ENCODE measurements at places on chromosomes 6 and 20.
A peak's percentile ranks its signal among the peaks of the same experiment; 100 is the strongest.

- H3K4me1 ChIP-seq = no peaks in the 10 kb centered on the region
- no peaks in the 10 kb centered on the region for H3K36me3 ChIP-seq
- no peak for DNase-seq
- no peak overlapping the region for H3K27ac ChIP-seq
Measured at GRCh38 chr6:138004430-138005287, 102.6 kb downstream of the PERP start.

DNA sequence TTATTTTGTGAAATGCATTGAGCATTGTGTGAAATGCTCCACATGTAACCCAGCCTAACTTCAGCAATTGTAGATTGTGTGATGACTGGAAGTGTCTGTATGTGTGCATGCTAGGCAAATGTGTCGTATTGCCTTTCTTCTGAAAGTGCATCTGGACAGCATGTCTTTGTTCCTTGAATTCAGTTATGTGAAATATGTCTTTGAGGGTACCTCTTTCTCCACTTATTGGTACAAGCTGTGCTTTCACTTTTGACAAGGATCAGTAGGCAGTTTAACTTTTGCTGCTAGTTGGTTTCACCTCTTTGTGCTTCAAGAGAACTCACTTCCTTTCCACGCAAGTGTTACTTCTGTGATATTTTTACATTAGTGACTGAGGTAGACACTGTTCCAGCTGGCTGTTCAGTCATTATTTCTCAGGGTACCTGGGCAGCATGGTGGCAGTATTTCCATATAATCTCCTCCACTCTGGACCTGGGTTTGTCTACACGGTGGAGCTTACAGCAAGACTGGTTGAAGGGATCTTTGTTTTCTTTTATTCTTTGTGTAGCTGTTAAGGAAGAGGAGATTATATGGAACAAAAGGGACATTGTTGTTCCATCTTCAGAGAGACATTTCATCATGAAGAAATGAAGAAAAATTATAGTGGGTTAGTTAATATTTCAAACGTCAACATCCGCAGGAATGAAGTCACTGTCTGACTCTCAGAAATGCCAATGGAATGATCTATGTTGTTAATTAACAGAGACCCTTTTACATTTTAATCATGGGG lies 175.4 kb downstream of the UTRN start:
- no peaks in the 10 kb centered on the region for H3K4me1 ChIP-seq
- no peak for DNase-seq
- no peaks in the 10 kb centered on the region for H3K27me3 ChIP-seq
- peaks cover 34% of the 10 kb centered on the region for H3K36me3 ChIP-seq

GRCh38 chr20:62339647-62340062 lies 27.5 kb downstream of the LAMA5 start:
- DNase-seq = no peak
- no peaks in the 10 kb centered on the region for H3K27me3 ChIP-seq
- H3K4me1 ChIP-seq = no peaks in the 10 kb centered on the region
- no peak overlapping the region for H3K4me3 ChIP-seq

DNA sequence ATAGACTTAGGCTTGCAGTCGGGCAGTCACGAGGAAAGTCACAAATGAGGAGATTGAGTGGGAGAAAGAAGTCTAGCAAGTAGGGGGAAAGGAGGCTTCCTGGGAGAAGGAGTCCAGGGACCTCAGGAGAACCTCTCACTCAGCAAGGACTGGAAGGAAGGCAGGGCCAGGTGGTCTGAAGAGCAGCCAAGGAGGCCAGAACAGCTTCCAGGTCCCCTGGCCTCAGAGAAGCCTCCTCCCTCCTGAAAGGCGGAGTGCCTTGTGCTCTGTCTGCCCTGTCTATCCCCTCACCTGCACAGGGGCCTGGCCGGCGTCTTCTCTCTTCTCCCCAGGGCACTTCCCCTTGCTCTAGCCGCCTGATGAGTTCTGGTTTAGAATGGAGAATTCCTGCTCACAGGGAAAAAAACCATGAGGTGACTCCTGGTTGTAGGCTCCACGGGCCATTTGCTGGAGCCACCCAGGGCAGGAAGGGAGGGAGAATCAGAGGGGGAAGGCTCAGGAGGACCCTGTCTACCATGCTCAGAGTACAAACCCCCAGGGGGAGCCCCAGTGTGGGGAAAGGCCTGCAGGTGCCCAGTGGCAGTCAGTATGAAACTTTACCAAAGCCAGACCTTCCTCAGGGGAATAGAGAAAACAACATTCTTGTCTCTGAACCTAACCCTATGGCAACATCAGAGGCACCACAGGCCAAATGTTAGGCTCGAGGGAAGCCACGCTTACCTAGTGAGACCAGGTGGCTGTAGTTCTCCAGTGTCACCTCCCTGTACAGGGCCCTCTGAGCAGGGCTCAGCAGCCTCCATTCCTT lies 11.2 kb downstream of the ZNF337 start:
- no peaks in the 10 kb centered on the region for H3K4me1 ChIP-seq
- no peaks in the 10 kb centered on the region for H3K27me3 ChIP-seq
- peaks cover 15% of the 10 kb centered on the region for H3K36me3 ChIP-seq

DNA sequence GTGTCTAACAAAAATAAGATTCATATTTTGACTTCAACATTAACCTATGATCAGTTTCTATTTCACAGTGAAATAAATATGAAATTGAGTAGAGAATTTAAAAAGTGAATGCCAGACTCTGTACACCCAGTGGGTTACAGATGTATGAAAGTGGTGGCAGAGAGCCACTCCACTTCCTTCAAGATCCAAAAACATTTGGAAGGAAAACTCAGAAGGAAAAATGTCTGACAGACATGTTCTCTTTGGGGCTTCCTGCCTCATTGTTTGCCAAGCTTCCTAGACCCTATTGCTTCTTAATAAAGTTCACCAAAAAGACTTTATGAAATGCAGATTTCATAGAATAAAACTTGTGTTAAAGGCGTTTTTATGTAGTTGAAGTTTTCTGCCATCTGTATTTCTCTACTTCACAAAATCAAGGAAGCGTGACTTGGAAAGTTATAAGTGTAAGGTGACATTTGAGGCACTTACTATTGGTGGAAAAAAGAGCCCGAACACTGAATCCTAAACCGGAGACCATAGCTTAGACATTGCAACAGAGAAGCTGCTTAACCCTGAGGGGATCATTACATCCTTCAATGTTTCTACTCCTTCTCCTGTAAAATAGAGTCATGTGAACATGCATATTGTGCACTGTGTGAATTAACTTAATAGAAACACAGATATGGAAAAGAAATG lies 12.8 kb downstream of the HMGCLL1 start:
- no peaks in the 10 kb centered on the region for H3K36me3 ChIP-seq
- peaks cover 9% of the 10 kb centered on the region for H3K27me3 ChIP-seq
- no peak overlapping the region for H3K27ac ChIP-seq
- no peak overlapping the region for H3K4me3 ChIP-seq
- no peak for DNase-seq
- H3K4me1 ChIP-seq = no peaks in the 10 kb centered on the region

GRCh38 chr6:142235791-142236190 lies 66.0 kb upstream of the ADGRG6 start:
- no peaks in the 10 kb centered on the region for H3K27me3 ChIP-seq
- no peak for DNase-seq
- no peak overlapping the region for H3K27ac ChIP-seq
- H3K4me1 ChIP-seq = peaks cover 19% of the 10 kb centered on the region
- no peak overlapping the region for H3K4me3 ChIP-seq

DNA sequence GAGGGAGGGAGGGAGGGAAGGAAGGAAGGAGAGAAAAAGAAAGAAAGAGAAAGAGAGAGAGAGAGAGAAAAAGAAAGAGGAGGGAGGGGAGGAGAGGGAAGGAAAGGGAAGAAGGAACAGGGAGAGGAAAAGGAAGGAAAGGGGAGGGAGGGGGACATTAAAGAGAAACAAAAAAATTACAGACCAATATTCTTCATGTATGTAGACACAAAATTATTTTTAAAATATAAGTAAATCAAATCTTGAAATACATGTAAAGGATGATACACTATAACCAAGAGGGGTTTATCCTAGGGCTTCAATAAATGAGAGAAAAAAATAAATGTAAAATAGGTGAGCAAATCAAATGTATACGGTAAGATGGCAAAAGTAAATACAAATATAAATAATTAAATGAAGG lies 71.2 kb upstream of the TMEM244 start:
- H3K4me3 ChIP-seq = no peak overlapping the region
- peaks cover 4% of the 10 kb centered on the region for H3K4me1 ChIP-seq
- H3K27me3 ChIP-seq = no peaks in the 10 kb centered on the region
- no peak overlapping the region for H3K27ac ChIP-seq

- H3K4me1 ChIP-seq = peaks cover 4% of the 10 kb centered on the region
- no peak for DNase-seq
Measured at GRCh38 chr6:1336246-1336843, 24.4 kb downstream of the FOXQ1 start.

DNA sequence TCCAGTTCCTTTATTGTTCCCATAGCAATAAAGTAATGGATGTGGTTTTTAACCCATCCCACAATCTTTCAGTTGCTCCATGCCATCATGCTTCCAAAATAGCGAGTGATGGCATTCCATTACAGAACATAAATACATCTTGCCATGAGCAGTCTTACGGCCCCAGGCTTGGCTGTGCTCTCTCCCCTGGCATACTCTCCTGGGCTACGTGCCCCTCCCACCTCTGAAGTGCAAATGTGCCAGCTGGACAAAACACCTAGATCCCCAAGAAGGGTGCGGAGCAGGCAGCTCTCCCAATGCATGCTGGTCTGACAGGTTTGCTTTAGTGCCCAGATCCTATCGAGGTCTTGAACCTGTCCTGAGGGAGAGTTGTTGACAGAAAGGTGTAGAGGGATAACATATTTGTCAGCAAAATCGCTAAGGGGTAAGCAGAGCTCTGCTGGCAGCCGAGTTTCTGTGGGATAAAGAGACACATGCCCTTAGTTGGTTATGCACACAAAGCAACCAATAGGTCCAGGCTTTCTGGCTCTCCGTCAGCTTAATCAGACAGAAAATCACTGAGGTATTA lies 43.9 kb upstream of the PAX1 start:
- H3K36me3 ChIP-seq = no peaks in the 10 kb centered on the region
- H3K27me3 ChIP-seq = peaks cover 1% of the 10 kb centered on the region
- DNase-seq = no peak
- no peaks in the 10 kb centered on the region for H3K4me1 ChIP-seq

DNA sequence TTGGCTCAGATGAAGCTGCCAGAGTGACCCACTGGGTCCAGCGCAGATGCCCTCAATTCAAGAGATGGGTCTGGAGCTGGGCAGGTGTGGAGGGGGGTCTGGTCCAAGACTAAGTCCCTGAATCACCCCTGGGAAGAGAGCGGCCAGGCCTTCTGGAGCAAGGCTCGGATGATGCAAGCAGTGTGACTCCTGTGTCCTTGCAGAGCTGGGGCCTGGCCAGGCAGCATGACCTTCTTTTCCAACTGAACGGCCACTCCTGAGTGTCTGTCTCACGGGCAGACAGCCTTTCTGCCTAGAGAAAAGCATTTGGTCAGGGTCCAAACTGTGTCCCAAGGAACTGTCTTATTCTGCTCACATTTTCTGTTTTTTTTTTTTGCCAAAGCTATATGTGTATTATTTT lies 42.6 kb upstream of the FNDC1 start:
- DNase-seq = no peak
- no peak overlapping the region for H3K4me3 ChIP-seq
- H3K4me1 ChIP-seq = no peaks in the 10 kb centered on the region
- peaks cover 15% of the 10 kb centered on the region for H3K27me3 ChIP-seq

GRCh38 chr6:168161371-168161750 lies 82.3 kb upstream of the FRMD1 start:
- H3K4me3 ChIP-seq = no peak overlapping the region
- no peak overlapping the region for H3K27ac ChIP-seq
- no peak for DNase-seq
- no peaks in the 10 kb centered on the region for H3K36me3 ChIP-seq
- no peaks in the 10 kb centered on the region for H3K27me3 ChIP-seq
- peaks cover 46% of the 10 kb centered on the region for H3K4me1 ChIP-seq

DNA sequence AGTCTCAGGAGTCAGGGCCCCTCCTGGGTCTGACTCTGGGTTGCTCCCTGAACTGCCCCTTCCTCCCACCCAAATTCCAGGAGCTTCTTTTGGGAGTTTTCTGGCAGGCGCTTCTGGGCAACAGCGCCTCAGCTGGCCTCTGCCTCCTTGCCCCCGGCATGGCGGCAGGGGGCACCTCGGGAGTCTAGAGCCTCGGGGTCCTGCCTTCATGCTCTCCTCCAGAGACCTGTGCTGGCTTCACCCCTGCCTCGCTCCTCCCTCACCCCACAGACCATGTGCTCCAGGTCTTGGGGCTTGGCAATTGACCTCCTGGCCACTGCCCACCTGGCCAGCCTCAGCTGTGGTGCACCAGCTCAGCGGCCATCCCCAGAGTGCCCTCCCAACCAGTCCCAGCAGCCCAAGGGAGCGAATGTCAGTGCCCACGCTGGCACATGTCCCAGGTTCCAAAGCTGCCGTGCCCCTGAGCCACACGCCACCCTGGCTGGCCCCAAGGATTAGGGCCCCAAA lies 43.4 kb downstream of the SRC start:
- no peak overlapping the region for H3K27ac ChIP-seq
- peak; percentile 59 for DNase-seq

DNA sequence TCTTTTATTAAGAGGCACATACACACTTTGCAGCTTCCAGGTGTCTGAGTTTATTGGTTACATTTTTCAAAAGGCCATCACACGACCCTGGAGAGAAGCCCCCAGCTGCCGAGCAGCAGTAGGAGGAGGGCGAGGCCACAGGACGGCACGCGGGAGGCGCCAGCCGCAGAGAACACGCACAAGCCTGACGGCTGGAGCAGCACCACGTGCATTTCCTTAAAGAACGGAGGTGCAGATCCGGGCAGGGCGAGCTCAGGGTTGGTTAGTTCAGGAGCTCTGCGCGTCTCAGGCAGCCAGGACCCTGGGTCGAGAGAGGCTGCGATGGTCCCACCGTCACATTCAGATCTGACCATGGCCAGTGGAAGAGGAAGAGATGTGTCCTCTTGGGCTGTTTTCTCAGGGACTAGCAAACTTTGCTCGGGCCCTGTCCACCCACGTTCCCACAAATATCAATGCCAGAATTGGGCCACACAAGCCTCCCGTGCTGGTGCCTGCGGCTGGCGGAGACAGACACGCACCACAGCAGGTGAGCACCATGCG lies 121.4 kb upstream of the AFDN start:
- H3K4me3 ChIP-seq = no peak overlapping the region
- no peaks in the 10 kb centered on the region for H3K36me3 ChIP-seq
- H3K4me1 ChIP-seq = peaks cover 8% of the 10 kb centered on the region
- DNase-seq = no peak
- peaks cover 3% of the 10 kb centered on the region for H3K27me3 ChIP-seq

GRCh38 chr6:135630789-135631376 lies 133.3 kb upstream of the AHI1 start:
- H3K36me3 ChIP-seq = no peaks in the 10 kb centered on the region
- peaks cover 6% of the 10 kb centered on the region for H3K27me3 ChIP-seq
- no peak overlapping the region for H3K4me3 ChIP-seq
- H3K27ac ChIP-seq = no peak overlapping the region
- DNase-seq = no peak
